ENCODE measurements at places on chromosomes 11 and 22.

- no peak for DNase-seq
Observed at GRCh38 chr22:23552573-23552972, 27.5 kb downstream of the IGLL1 start.

- DNase-seq: no peak
Observed at GRCh38 chr11:4181782-4182721, 87.5 kb downstream of the RRM1 start.

DNA sequence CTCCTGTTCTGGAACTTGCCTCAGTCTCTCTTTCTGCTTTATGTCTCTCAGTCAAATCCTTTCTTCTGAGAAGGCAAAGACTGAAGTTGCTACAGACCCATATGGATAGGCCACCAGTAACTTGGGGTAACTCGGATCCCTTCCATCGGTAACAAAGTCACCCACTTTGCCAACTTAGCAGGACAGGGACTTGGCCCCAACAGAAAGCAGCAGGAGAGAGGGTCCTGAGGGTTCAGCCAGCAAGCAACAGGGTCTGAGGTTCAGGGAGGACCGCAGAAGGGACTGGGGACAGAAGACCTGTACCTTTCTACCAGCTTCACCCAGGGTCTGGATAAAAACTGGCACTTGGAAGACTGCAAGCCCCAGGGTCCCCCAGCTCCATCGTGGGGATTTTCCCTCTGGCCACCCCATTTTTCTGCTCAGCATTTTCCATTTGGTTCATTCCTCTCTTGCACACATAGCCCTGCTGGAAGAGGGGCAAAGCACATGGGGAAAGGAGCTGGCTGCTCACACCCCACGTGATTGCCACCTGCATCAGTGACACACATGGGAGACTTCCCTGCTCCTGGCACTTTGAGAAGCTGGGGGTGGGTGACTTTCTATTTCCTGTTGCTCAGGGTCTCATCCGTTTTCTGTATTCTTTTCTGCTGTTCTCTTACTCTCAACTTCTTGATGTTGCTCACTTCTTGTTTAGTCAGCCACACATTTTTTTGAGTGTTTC, 34.6 kb upstream of the GNAZ start:
- no peak for DNase-seq

DNA sequence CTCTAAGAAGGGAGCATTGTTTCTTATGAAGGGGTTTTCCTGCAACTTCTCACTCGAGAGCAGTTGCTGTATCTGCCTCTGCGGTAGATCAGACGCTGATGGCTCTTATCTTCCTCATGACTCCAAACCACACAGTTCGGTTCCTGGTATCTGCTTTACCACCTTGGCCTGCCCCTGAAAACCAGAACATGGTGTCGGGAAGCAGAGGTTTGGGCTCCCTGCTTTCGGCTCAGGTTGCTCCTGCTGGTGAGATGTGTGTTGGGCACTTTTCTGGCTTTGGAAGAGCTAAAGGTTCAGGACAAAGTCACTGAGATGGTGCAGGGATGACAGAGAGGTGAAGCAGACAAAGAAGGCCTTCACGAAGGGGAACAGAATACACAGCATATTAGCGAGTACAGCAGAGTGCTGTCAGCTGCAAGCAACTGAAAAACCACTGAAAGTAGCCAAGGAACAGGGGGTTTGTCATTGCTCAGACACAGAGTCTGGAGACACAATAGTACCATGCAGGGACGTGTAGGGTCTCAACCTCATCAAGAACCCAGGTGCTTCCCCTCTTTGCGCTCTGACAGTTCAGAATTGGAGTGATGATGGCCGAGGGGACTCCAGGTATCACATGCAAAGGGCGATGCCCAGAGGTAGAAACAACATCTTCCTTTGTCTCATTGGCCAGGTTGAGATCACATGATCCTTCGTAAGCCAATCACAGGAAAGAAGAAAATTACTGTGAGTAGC, 11.9 kb upstream of the CSF2RB start:
- no peak for DNase-seq

DNA sequence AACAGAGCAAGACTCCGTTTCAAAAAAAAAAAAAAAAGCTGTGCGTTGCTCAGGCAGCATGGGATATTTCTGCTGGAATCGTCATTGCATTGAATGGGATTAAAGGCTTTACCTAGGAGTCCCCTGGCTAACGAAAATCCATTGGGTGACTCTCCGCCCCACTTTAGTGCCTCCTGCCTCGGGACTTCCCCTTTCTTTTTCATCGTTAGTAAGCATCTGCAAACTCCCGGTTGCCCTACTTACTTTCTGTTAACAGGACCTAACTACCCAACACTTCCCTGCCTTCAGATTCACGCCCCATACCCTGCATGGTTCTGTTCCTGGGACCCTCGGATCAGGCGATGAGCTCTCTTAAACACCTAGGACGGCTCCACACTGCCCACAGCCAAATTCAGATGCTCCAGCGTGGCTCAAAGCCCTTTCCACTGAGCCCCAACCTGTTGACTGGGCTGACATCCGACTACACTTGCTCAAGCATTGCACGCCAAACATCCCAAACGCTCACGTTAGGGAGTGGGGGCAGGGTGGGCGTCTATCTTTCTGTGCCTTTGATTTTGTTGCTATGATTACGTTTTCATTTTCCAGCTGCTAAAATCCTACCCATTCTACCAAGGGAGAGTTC, 143.8 kb downstream of the ST3GAL4 start:
- no peak for DNase-seq

GRCh38 chr11:113634940-113635575, 71.0 kb downstream of the TMPRSS5 start:
- no peak for DNase-seq

DNA sequence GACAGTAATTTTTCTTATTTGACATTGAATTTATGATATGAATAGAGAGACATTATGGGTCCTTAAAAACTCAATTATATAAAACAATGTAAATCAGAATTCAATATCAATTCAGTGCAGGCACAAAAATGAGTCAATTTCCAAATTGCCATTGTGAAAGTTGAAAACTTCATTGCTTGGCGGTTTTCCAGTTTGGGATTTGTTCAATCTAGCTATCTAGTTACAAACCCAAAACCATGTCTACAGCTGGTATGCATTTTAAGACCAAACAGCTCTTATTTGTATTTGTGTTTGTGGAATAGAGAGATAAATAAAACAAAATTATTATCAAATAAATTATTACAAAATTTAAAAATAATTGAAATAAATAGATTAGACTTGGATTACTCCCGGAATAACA, 1206.6 kb upstream of the RAG2 start:
- no peak for DNase-seq

DNA sequence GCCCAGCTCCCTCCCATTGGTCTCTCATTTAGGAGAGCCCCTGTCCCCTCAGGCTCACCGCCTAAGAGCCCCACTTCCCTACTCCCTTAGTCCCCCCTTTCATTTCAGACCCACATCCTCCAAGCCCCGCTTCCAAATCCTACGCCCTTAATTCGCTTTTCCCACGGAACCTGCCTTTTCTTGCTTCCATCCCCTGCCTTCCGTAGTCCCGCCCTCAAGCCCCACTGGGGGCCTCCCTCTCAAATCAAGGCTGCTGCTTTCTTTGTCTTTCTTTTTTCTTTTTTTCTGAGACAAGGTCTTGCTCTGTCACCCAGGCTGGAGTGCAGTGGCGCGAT, 396 bp downstream of the CCDC157 start:
- DNase-seq: no peak

DNA sequence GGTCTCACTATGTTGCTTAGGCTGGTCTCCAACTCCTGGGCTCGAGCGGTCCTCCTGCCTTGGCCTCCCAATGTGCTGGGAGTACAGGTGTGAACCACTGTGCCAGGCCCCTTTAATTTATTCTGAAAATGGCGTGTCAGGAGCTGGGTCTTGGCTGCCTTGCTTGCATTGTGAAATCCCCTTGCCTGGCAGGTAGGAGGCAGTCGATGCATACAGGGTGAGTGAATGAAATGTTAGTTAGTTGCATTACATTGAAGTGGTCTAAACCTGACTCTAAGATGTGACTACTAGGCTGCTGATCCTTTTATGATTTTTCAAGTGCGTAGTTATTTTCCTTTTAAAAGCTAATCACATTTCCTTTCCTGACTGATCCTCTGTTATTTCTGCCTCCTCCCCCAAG, 42.9 kb downstream of the PARVB start:
- DNase-seq: no peak

- no peak for DNase-seq
Observed at GRCh38 chr11:113591117-113591516, 115.0 kb downstream of the TMPRSS5 start.

DNA sequence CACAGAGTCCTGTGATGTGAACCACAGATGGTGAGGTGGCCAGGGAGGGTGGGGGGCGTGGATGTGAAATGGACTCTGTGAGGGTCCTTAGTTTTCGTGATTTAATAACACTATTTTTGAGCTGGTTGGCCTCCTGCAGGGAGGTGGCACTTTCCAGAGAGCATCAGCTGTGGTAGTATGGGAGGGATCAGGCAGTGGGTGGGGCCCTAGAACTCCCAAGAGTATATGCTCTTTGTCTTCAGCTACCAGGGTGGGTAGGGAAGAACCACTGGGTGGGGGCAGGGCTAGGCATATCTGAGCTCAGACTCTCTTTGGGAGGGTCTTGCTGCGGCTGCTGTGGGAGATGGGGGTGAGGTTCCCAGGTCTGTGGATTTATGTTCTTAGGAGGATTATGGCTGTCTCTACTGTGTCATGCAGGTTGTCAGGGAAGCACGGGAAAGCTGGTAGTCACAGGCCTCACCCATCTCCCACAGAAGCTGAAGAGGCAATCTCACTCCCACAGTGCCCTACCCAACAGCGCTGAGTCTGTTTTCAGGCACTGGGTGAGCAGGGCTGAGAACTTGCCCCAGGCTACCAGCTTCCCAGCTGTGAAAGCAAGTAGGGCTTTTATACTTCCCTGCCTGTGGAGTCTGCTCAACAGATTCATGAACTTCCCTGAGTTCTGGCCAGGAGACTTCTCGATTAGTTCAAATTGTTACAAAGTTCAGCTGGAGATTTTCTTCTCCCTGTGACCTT, 47.9 kb upstream of the SNX19 start:
- no peak for DNase-seq

DNA sequence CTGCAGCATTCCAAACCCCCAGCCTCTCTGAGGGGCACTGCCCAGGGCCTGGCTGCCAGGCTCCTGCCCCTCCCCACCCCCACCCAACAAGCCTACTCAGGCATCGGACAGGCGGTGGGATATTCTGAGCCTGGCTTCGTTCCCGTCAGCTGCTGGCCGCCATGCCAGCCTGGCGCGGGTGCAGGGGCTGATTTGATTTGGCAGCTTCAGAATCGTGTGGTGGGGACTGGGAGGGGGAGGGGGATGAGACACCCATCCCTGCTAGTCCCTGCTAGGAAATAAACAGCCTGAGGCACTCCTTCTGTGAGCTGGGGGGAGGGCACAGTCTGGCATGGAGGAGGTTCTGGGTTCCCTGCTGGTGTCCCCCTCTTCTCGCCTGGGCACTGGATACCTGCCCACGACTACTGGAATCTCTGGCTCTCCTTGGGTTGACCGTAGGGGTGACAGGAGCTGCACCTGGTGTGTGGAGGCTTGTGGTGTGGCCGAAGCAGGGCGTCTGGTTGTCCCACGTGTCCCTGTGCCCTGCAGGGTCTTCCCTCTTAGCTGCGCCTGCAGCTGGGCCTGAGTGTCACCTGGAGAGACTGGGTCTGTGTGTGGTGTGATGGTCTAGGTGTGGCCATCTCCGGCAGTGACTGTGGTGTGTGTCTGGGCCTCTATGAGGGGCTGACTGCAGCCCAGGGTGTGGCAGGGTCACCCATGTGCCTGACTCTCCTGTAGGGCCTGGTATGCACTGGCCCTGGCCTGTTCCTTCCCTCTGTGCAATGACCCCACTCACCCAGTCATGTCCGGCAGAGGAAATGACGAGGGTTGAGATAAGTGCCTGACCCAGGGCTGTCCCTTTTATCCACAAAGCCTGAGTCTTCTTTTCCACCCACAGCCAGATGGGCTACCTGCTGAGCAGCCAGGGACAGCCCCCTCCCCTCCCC, 42.2 kb downstream of the PDE2A start:
- no peak for DNase-seq

DNA sequence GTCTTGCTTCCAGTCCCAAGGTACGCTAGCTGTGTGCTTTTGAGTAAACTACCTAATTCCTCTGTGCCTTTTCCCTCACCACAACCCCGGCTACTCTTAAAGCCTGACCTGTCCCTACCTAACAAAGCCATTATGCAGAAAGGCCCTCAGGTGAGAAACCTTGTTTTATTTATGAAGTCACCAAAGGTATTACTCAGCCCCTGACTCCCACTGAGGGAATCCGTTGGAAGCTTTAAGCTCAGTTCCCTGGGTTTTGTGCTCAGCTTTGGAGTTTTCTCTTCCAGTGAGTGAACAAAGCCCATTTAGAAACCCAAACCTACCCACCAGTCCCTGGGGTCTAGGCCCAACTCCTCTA, 90.9 kb downstream of the APIP start:
- no peak for DNase-seq

DNA sequence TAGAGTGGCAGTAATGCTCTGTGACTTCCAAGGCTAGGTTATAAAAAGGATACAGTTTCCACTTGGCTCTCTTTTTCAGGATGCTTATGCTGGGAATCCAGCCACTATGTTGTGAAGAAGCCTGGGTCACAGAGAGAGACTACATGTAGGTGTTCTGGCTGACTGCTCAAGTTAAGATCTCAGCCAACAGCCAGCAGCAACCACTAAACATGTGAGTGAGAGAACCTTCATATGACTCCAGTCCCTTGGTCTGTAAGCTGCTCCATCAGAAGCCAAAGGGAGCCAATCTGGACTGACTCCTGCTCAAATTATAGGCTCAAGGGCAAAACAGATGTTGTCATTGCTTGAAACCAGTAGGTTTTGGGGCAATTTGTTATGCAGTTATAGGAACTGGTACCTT, 162.7 kb downstream of the MAML2 start:
- no peak for DNase-seq

GRCh38 chr11:95282291-95282751, 51.3 kb upstream of the SESN3 start:
- DNase-seq: no peak

DNA sequence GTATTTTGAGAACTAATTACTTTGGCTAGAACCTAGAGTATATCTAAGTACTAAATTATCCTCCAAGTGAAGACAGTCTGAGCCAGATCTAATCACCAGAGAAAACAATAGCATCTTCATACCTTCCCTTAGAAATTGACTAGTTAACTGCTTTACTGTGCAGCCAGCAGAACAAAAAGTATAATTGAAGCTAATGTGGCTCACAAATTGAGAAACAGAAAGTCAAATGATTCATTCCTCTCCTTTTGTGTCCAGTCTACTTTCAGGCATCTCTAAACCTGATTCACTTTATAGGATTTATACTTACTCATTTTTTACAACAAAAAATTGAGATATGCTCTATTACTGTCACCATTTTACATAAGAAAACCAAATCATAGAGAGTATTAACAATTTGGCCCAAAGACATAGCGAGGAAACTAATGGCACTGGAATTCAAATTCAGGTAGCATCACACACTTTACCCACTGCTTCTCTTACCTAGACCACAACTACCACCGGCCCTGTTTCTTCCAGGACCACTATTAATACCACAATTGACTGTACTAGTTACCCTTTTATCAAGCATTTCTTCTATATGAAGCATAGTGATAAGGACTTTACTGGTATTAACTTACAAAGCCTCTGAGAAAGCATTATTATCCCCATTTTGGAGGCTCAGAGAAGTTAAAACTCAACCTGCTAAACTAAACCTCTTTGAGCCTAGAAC, 1402.6 kb upstream of the TENM4 start:
- no peak for DNase-seq

GRCh38 chr11:11703885-11704284, 82.1 kb upstream of the GALNT18 start:
- DNase-seq: no peak
